Mesothelial cell of epicardium (in vitro differentiated cells): ENCODE measurements at places on chromosomes 1 and 21. TPM values are rescaled to one million over a fixed set of nuclear protein-coding genes. Genes with fewer than 3 reads are reported as not detected.

- no peak for DNase-seq
These were observed 35.8 kb downstream of the PTPRF start for GRCh38 chr1:43566382-43567044.

DNA sequence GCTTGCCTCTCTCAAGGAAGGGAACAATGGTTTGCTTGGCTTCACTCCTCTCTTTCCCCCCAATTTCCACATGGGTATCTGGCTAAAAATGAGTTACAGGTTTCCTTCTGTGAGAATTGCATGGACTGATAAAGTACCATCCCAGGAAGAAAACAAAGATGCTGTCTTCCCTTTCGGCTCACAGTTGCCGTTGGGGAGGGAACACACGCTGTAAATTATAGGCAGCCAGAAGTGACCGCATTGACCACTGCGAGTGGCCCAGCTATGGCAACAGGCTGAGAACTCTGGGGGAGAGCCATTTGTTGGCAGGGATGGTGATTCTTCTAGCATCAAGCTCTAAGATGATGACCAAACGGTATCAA, 2.9 kb downstream of the RUNX1 start:
- DNase-seq, result no peak

GLIS1 gene
- 1.1 to 1.6 TPM (median 1.2 TPM) in 3 replicates for total RNA-seq

PRXL2B gene
- total RNA-seq, result 33.4 to 37.1 TPM (median 34.7 TPM) in 3 replicates

SEC16B gene
- 3.1 to 3.7 TPM (median 3.2 TPM) in 3 replicates for total RNA-seq

ZNF593OS gene
- total RNA-seq, result not detected in 3 replicates

DNA sequence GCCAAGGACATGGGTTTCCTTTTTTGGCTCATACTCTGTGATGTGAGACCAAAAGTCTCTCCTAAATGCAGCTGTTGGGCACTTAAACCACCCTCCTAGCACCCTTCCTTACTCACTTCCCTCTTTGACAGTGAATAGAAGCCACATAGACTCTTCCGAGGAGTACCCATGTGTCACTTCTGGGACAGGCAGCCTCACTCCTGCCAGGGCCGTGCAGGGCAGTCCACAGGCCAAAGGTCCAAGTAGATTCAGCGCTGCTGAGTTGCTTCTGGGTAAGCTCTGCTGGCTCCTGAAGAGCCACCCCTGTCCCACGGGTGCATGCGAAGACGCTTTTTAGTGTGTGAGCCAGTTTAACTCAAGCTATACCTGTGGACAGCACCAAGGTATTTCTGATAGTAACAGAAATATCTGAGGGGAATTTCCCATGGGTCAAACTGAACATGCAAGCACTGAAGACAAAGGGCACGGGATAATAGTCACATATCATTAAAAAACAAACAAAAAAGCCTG, 36.8 kb upstream of the BMP8B start:
- DNase-seq, result no peak
